ENCODE measurements at places on chromosomes 5 and 9.

- DNase-seq = no peak
These were observed 6.2 kb downstream of the PDLIM4 start for GRCh38 chr5:132263548-132264261.

- DNase-seq = no peak
These were observed 368.4 kb downstream of the IRX2 start for GRCh38 chr5:2382776-2383697.

DNA sequence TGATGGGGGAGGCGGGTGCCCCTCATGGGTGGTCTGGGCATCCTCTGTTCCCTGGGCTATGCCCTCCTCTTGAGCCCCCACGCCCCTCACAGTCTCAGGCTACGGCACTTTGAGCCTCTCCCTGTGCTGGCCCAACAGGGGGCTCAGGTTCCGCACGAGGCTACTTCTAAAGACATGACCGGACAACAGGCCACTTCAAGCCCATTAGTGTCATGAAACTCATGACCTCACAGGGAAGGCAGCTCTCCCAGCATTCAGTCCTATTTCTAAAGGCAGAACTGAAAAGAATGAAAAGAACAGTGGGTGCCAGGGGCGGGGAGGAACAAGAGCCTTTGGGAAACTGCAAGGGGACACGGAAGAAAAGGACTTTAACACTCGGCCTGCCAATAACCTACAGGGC lies 45.0 kb downstream of the COL23A1 start:
- DNase-seq = no peak

- DNase-seq = no peak
These were observed 84.2 kb downstream of the ESM1 start for GRCh38 chr5:54900984-54901725.

GRCh38 chr5:371811-372555 lies 50.5 kb downstream of the AHRR start:
- DNase-seq = no peak

DNA sequence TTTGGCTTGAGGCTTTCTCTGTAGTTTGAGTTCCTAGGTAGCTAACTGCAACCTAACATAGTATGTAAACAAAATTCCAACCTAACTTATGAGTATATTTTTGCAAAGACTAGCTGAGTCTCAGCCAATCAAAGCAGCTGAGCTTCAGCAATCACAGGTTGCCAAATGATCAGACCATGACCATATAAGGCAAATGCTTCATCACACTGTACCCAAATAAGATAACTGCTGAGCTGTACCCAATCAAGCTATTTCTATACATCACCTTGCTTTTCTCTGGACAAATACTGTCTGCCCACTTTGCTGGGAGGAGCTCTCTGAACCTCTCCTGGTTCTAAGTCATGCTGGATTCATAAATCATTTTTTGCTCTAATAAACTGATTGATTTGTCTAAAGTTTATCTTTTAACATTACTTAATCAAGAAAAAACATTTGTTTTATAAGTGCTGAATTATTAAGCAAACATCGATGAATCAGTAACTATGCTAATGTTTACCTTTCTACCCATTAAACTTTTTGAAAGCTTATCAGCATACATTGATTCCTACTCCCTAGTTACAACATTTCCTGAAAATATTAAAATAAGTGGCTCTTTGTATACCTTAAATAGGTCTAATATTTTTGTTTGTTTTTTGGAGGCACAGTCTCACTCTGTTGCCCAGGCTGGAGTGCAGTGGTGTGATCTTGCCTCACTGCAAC lies 129.7 kb upstream of the PCA3 start:
- no peak for DNase-seq

- DNase-seq = peak; percentile 3
These were observed 423 bp downstream of the IPPK start for GRCh38 chr9:92669527-92669889.

GRCh38 chr5:178403351-178403750 lies 170.7 kb upstream of the PHYKPL start:
- DNase-seq = no peak

- no peak for DNase-seq
These were observed 14.7 kb upstream of the NOTCH1 start for GRCh38 chr9:136560586-136560985.

DNA sequence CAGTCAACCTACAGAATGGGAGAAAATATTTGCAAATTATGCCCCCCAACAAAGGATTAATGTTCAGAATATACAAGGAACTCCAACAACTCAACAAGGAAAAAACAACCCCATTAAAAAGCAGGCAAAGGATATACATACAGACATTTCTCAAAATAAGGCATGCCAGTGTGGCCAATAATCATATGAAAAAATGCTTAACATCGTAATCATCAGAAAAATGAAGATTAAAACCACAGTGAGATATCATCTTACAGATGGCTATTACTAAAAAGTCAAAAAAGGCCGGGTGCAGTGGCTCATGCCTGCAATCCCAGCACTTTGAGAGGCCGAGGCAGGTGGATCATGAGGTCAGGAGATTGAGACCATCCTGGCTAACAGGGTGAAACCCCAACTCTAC lies 103.2 kb downstream of the KLHL3 start:
- DNase-seq = no peak

- no peak for DNase-seq
These were observed 19.9 kb downstream of the ZBTB34 start for GRCh38 chr9:126880226-126880946.

- DNase-seq = no peak
These were observed 43.9 kb downstream of the SLC46A2 start for GRCh38 chr9:112846528-112847488.

- no peak for DNase-seq
These were observed 17.6 kb downstream of the HAPLN1 start for GRCh38 chr5:83703059-83703458.

- no peak for DNase-seq
These were observed 137.0 kb downstream of the PDE4D start for GRCh38 chr5:59756373-59757035.

DNA sequence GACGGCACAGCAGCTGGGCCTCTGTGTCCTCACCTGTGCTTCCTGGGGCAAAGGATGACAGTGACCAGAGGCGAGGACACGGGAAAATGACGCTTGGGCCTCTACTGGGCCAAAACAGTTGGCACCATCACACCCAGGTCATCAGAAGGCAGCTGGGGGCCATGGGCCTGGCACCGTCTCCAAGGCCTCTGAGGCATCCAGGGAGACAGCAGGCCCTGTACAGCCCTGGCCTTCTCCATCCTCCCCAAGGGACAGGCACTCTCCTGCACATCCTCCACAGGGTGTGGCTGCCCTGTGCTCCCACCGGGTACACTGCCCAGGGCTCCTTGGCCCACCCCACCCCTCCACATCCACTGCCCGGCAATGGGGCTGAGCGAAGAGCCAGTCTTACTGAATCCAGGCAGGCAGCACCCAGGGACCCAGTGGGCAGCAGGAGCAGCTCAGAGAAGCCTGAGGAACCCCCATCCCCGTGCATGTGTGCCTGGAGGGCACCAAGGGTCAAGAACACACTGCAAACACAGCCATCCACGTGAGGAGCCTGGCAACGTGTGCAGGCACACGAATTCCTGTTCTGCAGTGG lies 4.0 kb downstream of the LPCAT1 start:
- no peak for DNase-seq

- DNase-seq = no peak
These were observed 348.3 kb downstream of the ICE1 start for GRCh38 chr5:5770825-5771224.

GRCh38 chr5:151678713-151679112 lies 8.0 kb downstream of the SPARC start:
- no peak for DNase-seq

GRCh38 chr9:6689893-6690674 lies 44.6 kb upstream of the GLDC start:
- DNase-seq = no peak

DNA sequence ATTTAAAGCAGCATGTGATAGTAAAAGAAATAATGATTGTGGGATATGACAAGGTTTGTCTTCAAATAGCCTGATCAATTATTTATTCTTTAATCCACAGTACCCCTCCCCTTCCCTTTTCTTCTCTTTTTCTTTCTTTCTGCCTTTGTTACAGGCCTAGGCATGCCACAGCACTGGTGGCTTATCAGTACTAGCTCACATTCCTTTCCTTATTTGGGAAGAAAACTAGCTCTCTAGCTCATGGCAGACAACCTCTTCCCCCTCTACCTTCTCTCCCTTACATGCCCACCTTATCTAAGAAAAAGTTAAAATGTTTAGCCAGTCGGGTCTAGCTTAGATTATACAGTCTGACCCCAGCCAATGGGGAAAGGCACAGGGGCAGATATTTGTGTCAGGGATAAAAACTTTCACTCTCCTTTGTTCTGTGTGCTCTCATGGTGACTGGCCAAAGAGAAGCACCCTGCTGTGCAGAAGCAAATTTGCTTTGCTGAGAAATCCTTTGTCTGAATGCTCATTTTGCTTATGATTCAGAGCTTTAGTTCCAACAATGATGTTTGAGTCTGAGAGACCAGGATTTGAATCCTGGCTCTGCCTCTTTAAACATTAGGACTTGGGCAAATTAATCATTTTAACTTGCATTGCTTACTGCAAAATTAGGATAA lies 75.8 kb upstream of the CDH12 start:
- DNase-seq = no peak

- no peak for DNase-seq
These were observed 226.5 kb upstream of the GLRA1 start for GRCh38 chr5:152151113-152151512.

- DNase-seq = no peak
These were observed 68.5 kb downstream of the GRIA1 start for GRCh38 chr5:153558957-153559356.

GRCh38 chr5:60366489-60366888 lies 333.5 kb downstream of the DEPDC1B start:
- no peak for DNase-seq

- DNase-seq = no peak
These were observed 41.6 kb upstream of the FBN2 start for GRCh38 chr5:128579639-128580038.

- no peak for DNase-seq
These were observed 60.7 kb downstream of the MAT2B start for GRCh38 chr5:163565931-163566608.

- DNase-seq = no peak
These were observed 90.7 kb upstream of the DHFR start for GRCh38 chr5:80745490-80745889.

DNA sequence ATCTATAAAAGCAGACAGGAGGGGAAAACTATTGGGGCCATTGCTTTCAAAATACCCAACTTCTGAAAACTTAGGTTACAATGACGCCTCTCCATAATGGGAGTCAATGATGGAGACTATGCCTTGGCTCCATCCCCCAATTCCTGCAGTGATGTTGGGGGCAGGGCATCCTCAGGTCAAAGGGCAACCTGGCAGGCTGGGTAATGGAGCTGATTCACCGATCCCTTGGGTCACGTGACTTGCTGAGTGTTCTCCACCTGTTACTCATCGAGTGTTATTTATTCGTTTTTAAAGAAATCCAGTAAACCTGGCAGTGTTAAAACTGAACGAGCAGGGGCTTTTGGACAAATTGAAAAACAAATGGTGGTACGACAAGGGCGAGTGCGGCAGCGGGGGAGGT lies 244.4 kb downstream of the FAM114A2 start:
- no peak for DNase-seq

- DNase-seq = no peak
These were observed 6.7 kb downstream of the NRARP start for GRCh38 chr9:137295238-137295811.

DNA sequence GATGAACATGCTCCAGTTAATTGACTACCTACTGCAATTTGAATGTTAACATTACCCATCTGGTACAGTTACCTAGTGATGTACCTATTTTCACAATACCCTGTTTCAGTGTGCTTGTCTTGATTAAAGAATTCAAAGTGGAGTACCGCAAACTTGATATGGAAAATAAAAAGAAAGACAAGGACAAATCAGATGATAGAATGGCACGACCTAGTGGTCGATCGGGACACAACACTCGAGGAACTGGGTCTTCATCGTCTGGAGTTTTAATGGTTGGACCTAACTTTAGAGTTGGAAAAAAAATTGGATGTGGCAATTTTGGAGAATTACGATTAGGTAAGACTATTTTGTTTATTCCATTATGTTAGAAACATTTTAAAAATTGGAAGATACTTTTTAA lies 33.5 kb downstream of the CSNK1G3 start:
- no peak for DNase-seq

- DNase-seq = no peak
These were observed 90.8 kb downstream of the PCDH1 start for GRCh38 chr5:141787376-141787775.

GRCh38 chr5:154830219-154830595 lies 20.2 kb downstream of the FAXDC2 start:
- no peak for DNase-seq

DNA sequence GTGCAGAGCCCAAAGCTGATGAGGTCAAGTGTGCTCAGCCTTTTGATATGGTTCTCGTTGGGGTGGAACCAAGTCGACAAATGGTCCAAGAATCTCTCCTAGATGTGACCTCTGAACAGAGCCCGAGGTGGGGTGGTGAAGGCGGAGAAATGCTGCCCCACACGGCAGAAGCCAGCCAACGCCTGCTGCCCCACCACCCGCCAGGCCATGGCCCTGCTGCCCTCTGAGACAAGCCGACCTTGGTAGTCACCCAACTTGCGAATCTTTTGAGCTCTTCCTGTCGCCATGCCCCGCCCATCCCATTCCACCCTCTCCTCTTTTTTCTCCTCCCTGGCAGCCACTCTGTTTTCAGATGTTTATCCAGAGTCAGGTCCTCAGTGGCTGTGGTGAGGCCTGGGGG lies 91.5 kb upstream of the EGFLAM start:
- DNase-seq = no peak

- no peak for DNase-seq
These were observed 53.6 kb downstream of the HMHB1 start for GRCh38 chr5:143865426-143866025.

DNA sequence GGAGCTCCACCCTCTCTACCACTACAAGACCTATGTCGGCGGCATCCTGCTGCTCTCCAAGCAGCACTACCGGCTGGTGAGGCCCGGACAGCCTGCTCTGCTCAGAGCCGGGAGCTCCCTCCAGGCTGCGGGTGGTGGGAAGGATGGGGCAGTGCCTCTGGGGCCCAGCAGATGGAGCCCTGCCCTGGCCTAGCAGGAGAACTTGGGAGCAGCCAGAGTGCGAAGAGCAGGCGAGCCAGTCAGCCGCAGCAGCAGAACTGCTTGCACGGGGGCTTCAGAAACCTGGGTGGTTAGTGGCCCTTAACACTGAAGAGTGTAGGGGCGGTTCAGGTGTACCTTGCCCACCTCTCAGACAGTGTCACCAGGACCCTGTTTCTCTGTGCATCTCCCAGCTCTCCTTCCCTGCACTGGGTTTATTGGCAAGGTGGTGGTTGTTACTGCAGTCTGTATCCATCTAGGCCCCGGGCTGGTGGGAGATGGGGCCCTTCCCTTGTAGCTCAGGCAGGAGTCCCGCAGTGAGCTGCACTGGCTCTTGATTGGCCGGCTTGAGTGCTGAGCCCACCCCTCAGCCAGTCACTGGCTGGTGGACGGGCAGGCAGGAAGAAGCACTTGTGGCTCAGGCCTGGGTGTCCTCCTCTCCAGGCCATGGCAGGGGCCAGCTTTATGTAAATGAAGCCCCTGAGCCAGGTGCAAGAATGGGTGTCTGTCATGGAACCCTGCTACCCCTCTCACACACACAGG lies 7.7 kb downstream of the B4GALT7 start:
- no peak for DNase-seq

- no peak for DNase-seq
These were observed 69.4 kb downstream of the NUP214 start for GRCh38 chr9:131194762-131195161.

Measured in stimulated activated CD8-positive, alpha-beta memory T cell treated with anti-CD3 and anti-CD28 coated beads, Interleukin-4, amount 100 ng/mL, for 1 hour (primary cell).